NCI-H1048 (cell line): ENCODE measurements at places on chromosomes 1 and 21.

DNA sequence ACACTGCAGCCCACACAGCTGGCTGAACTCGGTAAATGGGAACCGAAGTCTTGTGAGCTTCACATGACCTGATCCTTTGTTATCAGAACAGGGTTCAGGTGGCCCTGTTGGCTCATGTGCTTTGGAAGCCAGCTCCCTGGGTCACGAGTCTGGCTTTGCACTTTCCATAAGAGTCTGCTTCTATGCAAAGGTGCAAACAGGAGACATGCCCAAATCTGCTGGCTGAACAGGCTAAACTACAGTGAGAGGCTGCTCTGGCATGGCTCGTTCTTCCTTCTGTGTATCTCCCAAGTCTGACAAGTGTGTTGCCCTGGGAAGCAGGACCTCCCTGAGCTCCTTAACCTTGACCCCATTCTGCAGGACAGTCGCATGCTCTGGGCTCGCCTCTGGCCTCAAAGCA is 549.6 kb downstream of the KIF26B start:
- DNase-seq, result no peak

DNA sequence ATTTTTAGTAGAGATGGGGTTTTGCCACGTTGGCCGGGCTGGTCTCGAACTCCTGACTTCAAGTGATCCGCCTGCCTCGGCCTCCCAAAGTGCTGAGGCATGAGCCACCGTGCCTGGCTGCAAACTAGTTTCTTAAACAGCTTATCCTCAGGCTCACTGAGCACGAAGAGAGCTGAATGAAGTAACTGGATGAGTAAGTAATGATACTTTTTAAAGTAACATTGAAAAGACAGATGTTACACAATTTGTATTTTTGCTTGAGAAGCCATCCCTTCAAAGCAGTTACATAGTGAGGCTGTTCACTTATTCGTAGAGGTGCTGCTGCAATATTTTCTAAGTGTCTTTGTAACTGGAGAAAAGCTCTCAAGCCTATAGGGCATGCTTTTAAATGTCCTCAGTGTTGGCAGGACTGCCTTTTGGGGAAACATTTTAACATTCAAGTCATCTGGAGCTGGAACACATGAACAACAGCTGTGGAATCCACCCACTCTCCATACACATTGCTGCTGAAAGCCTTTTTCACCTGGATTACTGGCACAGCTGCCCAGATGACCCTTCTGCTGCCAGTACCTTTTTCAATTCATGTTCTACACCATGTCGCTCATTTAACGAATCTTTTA is 2.7 kb upstream of the YBX1 start:
- no peak for DNase-seq

DNA sequence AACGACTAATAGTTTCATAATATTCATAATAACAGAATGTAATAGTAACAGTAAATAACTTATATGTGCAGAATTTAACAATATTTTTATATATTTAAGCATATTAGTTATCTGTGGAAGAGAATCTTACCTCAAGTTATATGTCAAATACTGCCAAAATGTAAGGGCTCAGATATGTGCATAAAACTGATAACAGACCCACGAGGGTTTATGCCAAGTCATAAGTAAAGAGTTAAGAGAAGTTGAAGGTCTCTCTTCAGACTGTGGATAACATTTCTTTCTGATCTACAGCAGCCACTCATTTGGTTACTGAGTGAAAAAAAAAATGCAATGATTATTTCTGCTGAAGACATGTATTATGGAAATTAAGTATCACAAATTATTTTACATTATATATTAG is 1167.8 kb upstream of the NCAM2 start:
- DNase-seq, result no peak

DNA sequence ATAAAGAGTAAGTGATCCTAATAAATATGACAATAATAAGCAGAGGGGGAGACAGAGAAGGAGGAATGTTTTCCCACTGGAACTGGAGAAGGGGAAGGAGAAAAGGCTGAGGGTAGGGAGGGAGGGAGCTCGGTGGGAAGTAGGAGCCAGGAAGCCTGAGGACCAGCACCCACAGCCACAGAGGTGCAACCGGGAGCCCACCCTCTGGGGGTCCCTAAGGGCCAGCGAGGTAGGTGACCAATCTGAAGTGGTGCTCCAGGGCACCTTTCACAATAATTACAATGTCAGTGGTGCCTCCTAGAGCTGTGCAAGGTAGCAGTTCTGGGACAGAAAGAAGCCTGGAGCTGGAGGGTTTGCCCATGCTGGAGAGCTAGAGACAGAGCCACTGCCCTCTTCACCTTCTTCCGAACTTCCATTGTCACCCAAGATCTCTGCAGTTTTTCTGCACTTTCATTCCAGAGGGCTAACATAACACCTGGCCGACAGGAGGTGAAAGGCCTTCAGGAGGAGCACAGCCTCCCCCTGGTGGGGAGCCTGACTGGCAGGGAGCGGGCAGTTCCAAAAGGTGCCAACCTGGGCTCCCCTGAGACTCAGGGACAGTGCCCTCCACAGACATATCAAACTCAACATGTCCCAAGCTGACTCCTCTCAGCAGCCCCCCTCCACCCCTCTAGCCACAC is 4.1 kb upstream of the AHCYL1 start:
- no peak for DNase-seq

- DNase-seq, result no peak
Measured at GRCh38 chr1:35659589-35659988, 18.3 kb upstream of the PSMB2 start.

GRCh38 chr1:239795304-239795703 is 296.4 kb upstream of the FMN2 start:
- no peak for DNase-seq

- DNase-seq, result no peak
Measured at GRCh38 chr1:4974981-4975685, 320.7 kb downstream of the AJAP1 start.

DNA sequence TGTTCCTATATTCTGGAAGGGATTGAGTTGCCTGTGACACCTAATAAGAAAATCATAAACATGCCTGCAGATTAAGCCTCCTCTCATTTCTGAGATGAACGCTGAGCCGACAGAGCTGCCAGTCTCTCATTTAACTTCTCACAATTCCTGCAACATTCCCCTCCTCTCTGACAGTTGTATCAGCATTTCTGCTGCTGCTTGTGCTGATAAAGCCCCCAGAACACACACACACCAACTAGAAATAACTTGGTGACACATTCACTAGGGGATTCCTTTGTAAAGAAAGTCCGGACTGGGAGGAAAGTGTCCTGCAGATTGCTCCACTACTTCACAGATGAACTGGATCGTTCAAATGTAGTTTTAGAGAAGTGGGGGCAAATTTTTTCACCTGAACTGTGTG is 437.3 kb downstream of the PLA2G4A start:
- no peak for DNase-seq

DNA sequence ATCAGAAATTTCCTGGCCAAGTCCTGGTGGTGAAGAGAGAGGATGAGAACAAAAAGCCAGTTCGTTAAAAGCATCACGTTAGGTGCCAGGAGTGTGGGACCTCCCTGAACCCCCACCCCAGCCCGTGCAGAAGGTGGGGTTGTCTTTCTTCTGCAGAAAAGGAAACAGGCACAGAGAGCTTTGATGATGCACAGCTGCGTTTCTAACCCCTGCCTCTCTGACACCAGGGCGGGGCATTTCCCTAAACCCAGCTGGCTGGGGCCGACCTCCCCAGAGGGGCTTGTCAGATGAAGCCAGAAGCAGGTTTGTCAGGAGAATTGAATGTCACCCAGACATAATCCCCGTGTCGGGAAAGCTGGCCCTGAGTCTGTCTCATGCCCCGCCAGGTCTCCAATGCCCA is 189.3 kb upstream of the EDN2 start:
- DNase-seq, result no peak

- DNase-seq, result no peak
Measured at GRCh38 chr1:198387587-198387986, 152.9 kb downstream of the ATP6V1G3 start.

DNA sequence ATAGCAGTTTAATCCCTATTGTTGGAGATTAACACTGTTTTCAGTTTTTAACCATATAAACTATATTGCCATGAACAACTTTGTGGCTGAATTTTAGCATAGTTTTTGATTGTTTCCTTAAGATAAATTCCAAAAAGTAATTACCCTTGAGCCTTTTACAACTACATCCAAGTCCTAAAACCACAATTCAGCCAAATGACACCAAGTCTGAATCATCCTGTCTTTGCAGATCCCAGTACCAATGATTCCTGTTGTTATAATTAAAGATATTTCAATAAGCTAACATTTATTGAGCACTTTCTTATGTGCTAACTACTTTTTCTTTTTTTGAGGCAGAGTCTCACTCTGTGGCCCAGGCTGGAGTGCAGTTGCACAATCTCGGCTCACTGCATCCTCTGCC is 35.6 kb downstream of the IL23R start:
- no peak for DNase-seq

GRCh38 chr1:150549496-150550221 is 451 bp downstream of the ADAMTSL4 start:
- no peak for DNase-seq

GRCh38 chr1:208868554-208868953 is 624.4 kb upstream of the PLXNA2 start:
- no peak for DNase-seq

DNA sequence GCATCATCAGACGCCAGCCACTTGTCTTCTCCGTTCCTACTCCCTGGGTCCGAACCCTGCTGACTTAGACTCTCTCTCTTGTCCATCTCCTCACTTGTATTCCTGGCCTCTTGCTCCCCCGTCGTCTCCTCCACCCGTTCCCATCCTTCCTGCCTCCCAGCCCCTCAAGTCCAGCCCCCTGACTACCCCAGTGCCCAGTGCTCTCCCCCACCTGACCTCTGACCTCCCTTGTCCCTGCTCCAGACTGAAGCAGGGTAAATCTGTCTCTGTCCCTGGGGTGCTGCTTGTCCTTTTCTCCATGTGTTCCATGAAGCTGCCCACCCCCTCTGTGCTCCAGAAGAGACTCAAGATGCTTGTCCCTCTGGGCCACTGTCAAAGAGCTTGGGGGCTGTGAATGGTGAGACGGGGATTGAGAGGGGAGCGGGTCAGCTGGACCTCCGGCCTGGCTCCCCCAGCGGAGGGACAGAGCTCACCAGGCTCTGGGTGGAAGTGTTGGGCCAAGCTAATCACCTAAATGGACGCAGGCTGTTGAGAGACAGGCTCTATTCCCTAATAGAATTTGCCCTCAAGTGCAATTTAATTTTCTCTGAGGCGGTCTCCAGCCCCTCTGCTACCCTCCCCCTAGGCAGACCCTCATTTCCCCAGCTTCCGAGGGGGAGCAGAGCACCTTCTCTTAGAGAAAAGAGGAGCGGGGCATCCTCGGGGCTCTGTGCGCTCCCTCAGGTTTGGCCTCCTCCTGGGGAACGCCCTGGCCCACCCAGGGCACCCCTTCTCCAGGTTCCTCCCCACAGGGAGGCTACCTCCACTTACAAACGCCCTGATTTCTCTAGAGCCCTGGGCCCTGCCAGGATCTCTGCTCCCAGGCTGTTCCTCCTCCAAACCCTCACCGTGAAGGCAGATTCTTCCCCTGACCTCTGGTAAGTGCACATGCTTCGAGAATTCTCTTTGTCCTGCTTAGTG is 11.0 kb upstream of the LHX4 start:
- no peak for DNase-seq

GRCh38 chr1:232456714-232457113 is 173.2 kb downstream of the SIPA1L2 start:
- DNase-seq, result no peak

- no peak for DNase-seq
Measured at GRCh38 chr21:46459024-46459355, 299 bp downstream of the DIP2A start.

- no peak for DNase-seq
Measured at GRCh38 chr1:21337454-21337927, 47.2 kb upstream of the ECE1 start.

- DNase-seq, result no peak
Measured at GRCh38 chr1:248824701-248825100, 1.0 kb downstream of the SH3BP5L start.

DNA sequence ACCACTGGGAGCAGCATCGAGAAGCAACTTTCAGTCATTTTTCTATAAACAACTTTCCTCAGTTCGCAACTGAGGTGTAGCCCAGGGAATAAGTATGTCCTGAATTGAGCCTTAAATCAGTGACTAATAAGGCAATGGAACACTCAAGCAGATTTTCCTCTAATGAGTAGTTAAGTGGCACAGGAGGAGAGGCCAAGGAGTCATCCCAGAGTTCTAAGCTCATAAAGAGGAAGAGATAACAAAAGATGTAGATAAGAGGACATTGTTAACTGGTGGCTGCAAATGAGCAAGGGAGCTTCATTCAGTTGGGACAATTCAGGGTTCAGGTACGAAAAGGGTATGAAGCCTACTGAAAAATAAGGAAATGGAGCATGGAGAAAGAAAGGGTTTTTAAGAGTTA is 64.5 kb downstream of the LRRC40 start:
- no peak for DNase-seq

- no peak for DNase-seq
Measured at GRCh38 chr1:7641587-7642417, 129.3 kb upstream of the VAMP3 start.

DNA sequence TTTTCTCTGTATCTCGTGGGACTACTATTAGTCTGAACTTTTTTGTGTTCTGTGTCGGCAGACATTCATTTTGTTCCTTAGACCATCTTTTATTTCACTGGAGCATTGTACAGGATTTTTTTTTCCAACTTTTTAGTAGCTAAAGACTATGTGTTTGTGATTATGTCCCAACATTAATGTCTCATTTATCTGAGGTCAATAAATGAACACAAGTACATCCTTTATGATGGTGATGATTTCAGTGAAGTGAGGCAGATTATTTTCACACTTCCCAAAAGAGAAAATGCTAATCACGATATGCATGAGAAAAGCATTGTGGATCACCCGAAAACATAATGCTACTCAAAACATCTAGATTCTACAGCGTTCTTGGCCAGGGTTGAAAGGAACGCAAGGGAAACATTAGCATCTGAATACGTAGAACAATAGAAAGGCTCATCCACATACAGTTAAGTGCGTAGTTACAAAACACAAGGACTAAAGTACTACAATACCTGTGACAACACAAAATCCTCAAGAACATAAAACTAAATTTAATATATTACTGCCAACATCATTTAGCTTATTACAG is 981.7 kb upstream of the NCAM2 start:
- no peak for DNase-seq

DNA sequence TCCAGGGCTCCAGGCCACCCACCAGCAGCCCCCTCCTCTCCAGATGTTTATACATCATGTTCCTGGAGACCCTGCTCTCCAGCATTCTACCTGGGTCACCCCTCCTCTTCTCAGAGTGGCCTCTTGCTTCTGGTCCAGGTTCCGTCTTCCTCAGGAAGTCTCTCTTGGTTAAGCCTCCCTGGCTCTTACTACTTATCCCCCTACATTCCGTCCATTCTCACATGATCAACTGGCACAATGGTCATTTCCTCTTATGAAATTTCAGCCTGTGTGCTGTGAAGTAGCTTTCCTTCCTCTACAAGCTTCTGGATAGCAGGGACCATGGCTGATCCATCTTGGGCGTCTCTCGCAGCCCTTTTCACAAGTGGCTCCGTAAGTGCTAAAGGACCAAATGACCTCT is 33.9 kb upstream of the ATP2B4 start:
- no peak for DNase-seq

- no peak for DNase-seq
Measured at GRCh38 chr21:42575111-42575510, 61.5 kb downstream of the SLC37A1 start.

- no peak for DNase-seq
Measured at GRCh38 chr21:45302082-45303061, 14.7 kb upstream of the POFUT2 start.
